ENCODE measurements at places on chromosomes 2 and 18.

DNA sequence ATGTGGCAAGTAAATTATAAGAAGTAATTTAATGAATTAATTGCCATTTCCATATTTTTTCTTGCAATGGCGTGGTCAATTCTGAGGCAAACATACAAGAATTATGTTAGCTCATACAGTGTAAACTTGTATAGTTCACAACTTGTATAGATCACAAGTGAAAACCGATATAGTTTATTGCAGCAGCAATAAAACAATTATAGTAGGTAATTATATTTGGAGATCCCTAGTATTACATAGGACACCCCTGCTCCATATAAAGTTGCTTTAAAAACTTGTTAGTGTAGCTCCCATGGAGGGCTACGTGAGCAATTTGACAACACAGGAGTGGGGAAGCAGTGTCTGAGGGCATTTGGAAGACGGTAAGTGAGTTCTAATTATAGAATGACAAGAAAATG lies 288.2 kb downstream of the SOCS6 start:
- DNase-seq: no peak

DNA sequence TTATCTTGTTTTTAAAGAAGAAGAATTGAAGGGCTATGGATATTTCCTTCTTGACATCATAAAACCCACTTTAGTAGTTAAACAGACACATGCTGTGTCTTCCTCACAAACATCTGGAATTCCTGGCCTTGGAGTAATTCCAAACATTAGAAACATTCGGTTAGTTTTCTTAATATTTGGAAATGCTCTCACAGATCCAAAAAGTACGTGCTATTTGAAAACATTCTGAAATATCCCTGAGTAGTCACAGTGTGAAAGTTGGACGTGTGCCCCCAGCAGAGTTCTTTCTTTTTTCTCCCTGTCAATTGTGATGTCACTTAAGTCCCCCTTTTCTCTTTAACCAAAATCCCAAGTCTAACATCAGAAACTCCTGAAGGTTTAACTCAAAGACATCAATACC lies 91.3 kb downstream of the ANTXR1 start:
- no peak for DNase-seq

DNA sequence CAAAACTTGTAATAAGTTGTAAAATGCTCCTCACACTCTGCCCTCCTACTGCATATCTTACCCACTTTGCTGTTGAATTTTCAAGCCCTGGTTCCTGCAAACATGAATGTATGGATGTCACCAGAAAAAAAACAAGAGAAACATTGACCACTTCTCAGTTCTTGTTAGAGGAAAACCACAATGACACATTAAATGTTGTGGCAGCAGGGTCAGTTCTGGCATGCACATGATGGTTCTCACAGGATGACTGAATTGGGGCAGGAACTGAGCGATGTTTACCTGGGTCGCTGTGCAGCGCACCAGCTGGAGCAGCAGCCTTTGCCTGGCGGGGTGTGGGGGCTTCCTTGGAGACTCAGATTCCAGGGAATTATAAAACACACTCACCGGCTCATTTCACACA lies 14.0 kb upstream of the PRKCE start:
- DNase-seq: no peak

DNA sequence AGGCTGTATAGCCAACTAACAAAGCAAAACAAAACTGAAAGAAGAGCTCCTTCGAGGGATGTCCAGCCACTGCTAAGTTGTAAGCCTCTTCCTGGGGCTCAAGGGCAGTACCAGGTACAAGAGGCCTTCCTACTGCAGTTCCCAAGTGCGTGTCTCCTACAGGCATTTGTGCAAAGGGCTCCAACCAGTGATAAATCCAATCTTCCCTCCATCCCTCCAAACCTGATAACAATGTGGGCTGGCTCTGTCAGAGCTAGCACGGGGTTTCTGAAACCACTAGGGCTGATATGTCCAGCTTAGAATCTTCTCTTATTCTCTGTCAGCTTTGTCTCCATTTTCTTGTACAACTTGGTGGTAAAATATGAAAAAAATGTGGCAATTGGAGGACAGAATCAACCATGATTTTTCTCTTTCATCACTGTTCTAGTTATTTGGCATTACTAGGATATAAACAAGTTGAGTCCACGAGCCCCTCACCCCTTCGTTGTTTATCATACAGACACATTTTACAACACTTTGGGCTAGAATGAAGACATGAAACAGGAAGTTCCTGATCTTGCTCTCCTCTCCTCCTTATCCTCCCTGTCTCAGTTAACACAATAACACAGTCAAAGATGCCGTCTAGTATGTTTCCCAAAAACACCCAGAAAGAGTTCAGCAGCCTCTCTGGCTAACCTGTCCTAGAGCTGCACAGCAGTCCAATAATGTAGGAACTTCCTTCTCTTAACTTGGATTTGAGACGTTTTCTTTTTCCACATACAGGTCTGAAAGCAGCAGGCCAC lies 35.4 kb upstream of the WIPF1 start:
- no peak for DNase-seq

DNA sequence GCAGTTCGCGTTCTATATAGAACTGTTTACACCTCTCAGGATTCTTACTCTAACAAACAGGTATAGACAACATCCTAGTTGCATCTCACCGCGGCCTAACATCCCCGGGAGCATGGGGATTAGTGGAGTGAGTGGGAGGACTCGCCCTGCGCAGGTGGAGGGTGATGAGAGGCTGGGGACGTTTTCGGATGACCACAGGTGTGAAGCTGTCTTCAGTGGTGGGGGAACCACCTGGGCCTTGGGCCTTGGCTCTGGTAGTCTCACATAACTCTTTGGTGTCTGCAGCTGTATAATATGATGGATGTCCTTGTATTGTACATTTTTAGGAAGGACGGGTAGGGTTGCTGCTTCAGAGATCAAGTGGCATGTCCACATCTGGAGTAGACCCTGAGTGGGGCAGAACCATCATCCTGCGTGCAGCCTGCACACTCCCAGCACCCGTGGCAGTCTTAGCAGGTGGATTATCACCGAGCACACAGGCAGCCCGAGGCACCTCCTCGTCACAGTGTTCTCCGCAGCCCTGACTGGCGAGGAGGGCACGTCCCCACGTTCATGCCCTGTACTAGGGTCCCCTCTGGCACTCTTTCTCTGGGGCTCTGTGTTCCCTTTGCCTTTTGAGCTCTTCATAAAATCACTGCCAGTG lies 56.0 kb downstream of the AGAP1 start:
- no peak for DNase-seq

- no peak for DNase-seq
Observed at GRCh38 chr18:39624961-39625360, 2059.4 kb upstream of the CELF4 start.

DNA sequence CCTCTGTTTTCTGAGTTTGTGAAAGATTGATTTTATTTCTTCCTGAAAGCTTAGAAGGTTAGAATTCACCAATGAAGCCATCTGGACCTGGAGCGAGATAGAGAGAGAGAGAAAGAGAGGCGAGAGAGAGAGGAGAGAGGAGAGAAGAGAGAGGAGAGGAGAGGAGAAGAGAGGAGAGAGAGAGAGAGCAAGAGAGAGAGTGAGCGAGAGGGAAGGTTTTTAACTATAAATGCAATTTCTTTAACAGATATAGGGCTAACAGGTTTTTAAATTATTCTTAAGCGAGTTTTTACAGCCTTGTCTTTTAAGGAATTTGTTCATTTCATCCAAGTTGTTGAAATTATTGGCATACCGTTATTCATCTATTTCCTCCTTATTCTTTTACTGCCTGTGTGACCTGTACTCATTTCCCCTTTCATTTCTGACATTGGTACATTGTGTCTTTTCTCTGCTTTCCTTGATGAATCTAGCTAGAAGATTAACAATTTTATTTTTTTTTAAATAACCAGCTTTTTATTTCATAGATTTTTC lies 56.1 kb downstream of the BABAM2 start:
- no peak for DNase-seq

DNA sequence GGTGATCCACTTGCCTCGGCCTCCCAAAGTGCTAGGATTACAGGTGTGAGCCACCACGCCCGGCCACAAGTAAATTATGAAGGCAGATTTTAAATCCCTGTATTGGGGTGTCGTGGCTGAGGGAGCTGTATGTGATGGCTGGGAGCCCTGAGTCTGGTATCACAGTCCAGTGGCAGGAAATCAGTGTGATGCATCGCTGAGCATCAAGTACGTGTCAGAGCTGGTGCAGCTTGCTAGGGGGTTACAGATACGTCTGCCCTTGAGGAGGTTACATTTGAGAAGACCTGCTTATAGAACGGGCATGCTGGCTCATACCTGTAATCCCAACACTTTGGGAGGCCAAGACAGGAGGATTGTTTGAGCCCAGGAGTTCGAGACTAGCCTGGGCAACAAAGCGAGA lies 4.3 kb downstream of the ENOSF1 start:
- no peak for DNase-seq

- no peak for DNase-seq
Observed at GRCh38 chr2:179613701-179614100, 247.7 kb downstream of the ZNF385B start.

DNA sequence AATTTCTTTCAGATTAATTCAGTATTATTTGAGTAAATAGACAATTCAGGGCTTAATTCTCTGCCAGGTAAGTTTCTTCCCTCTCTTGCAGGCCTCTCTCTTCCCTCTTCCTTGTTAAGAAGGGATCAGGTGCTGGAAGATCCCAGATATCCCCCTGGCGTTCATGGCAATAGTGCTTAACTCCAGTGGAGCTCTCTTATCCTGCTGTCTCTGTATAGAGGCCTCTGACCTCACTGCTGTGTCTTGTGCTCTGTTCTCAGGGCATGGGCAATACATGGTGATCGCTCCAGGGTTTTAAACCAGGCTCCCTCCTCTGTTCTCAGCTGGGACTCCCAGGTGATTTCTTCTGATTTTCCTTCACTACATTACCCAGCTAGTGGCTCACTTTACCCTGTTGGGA lies 226.8 kb downstream of the MC4R start:
- no peak for DNase-seq

- DNase-seq: no peak
Observed at GRCh38 chr2:75570948-75571729, 10.4 kb upstream of the EVA1A start.

DNA sequence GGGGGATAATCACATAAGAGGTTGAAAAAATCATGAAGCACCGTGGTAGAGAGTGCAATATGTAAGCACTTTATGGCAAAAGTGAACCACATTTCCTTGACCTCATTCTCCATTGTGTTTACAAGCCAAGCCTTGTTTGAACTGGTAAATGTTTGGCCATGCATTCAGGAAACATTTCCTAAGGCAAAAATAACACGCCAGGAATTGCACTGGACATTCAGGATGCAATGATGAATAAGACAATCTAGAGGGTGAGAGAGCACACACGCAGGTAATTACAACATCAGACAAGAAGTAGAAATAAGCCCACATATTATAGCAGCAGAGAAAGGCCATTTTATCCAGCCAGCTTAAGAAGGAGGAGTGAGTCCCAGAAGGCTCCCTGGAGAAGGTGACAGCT lies 218.0 kb upstream of the OSR1 start:
- DNase-seq: no peak

- no peak for DNase-seq
Observed at GRCh38 chr2:212791569-212791968, 253.0 kb upstream of the ERBB4 start.

GRCh38 chr2:240413813-240414429 lies 21.5 kb upstream of the GPC1 start:
- no peak for DNase-seq

- DNase-seq: no peak
Observed at GRCh38 chr2:170026361-170026760, 151.6 kb upstream of the MYO3B start.

DNA sequence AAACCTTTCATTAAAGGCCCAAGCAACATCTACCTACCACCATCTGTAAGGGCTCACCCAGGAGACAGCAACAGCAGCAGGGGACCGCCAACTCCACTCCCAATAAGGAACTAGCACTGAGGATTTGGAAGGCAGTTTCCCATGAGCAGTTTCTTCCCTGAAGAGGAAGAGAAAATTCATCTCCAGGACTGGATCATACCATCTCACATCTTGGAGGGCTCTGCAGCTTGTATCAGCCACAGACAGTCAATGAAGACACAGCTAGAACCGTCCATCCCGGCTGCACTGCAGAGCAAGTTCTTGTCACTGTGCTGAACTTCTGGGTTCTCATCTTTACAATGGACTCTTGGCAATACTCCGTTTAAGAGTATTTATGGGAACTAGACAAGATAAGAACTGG lies 2.8 kb upstream of the GYPC start:
- DNase-seq: no peak

- no peak for DNase-seq
Observed at GRCh38 chr2:218391202-218391601, 8.5 kb upstream of the CTDSP1 start.

DNA sequence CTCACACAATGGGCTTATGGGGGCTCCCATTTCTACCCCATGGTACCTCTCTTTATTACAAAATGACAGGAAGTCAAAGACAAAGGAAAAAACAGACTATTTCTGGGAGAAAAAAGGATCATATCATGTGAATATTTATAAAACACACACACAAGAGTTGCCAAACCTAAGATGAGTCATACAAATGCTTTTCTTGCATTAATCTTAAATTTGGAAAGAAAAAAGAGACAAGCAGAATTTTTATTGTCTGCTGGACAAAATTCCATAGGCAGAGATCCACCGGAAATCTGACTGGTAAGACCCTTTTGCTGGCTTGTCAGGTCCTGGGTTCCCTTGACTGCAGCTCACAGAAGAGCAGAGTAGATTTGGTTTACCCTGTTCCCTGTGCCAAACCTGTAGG lies 1732.3 kb upstream of the PIK3C3 start:
- DNase-seq: no peak

- no peak for DNase-seq
Observed at GRCh38 chr2:170766693-170767092, 3.5 kb upstream of the ERICH2 start.

DNA sequence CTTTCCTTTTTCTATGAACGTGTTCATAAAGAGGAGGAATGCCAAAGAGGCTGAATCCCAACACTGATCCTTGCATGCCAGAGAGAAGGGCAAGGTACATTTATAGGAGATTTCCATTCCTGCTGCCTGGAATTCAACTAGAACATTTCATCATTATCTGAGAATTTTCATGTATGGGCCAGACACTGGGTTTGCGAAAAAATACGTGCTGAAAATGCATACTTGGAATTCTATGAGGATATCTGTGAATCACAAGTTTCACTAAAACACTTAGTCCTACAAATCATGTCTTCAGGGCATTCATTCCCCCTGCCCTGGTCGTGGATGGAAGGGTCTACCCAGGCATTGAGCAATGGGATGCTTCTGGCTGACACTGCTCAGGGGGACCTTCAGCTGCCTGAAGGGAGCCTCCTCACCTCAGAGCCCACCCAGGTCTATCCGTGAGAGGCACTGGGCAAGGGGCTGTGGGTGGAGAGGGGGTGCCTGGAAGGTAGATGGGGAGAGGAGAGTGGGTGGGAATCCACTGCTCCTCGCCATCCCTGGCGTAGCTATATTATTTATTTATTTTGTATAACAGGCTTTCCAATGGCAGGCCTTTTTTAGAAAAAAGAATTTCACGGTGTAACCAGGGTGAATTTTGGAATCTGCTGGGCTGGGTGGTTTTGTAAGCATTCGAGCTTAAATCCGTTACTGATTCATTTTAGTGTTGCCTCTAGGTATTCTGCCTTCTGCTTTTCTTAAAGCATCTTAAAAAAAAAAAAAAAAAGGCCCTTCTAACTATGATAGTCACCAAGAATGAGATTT lies 560.6 kb upstream of the ID2 start:
- no peak for DNase-seq

Measured in cerebellar cortex (tissue), 1 donor.